Astrocyte of the cerebellum (primary cell): ENCODE measurements at places on chromosomes 4 and X.

DNA sequence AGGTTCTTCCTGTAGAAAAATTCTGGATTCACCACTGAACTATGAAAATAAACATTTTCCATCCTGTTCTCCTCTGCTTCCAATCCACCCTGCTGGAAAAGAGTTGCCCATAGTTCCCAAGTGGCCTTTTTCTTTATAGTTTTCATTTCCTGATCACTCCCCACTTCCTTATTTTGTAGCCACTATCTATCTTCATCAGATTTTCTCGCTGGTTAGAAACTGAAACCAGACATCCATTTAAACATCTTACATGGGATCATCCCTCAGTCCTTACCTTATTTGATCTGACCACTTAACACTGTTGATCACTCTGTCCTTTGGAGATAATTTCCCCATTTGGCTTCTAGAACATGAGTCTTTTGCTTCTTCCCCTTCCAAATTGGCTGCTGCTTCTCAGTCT, 42.2 kb upstream of the SCOC start:
- no peak for DNase-seq

GRCh38 chrX:127276326-127276725, 456.8 kb downstream of the PRR32 start:
- no peak for DNase-seq

DNA sequence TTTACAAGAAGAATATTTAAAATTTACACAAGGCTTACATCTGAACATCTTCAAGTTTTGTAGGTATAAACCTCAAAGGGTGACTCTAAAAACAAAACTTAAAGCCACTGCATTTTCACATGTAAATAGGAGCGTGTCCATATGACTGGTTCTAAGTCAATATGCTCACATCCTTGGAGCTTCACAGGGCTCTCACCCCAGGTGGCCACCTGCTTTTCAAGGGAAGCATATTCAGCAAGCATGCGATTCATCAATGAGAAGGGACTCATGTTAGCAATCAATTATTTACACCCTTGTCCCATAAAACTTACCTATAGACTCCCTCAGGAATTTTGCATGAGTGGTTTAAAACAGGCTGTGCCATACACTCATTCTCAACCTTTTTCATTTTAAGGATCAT, 17.8 kb upstream of the KLHL34 start:
- DNase-seq: no peak

DNA sequence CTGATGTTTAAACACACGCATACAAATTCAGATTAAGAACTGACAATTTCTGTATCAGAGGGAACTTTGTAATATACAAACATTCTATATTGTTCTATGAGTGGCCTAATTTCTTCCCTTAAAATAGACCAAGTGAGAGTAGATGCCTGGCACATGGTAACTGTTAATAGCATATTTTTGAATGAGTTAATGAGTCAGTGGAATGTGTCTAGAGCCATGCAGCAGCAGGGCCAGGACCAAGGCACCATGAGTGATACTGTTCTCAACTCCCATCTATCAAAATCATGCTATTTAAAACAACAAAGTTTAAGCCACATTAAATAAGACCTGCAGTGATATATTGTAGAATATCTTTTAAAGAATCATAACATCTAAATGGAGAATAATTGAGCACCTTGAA, 98.3 kb downstream of the ARHGAP24 start:
- no peak for DNase-seq

DNA sequence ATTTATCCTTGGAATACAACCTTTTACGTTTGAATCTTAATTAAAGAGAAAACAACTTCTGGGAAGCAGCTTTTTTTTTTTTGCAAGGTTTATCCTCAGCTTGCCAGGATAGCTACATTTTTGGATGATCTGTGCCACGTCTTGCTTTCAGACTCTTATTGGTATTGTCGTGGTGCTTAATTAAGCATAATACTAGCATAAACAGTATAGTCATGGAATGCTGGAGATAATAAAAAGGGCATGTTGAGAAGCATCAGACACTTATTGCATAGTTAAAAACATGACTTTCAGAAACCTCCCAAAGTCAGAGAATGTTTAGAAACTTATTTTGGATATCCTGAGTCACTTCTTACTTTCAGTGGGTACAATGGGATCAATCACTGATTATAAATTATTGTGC, 77.0 kb downstream of the PALLD start:
- DNase-seq: no peak

- no peak for DNase-seq
Observed at GRCh38 chr4:157372154-157372553, 151.6 kb downstream of the GRIA2 start.

GRCh38 chrX:132257116-132257515, 37.9 kb upstream of the RAP2C start:
- DNase-seq: peak; percentile 28

DNA sequence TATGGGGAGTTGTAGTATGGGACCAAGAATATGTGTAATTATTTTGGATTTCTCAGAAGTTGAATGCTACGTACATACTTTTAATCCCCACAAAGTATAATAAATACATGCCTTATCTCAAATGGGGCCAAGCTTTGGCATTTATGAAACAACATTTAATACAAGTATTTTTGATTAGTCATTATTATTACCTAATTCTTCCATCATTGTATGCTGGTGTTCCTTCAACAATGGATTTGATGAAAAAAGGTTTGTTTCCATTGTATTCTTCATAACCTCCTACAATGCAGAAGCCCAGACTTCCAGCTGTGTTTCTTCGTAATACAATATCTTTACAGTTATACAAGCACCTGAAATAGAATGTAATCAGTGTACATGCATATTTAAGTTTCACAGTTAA, 83.8 kb downstream of the FIP1L1 start:
- DNase-seq: no peak

DNA sequence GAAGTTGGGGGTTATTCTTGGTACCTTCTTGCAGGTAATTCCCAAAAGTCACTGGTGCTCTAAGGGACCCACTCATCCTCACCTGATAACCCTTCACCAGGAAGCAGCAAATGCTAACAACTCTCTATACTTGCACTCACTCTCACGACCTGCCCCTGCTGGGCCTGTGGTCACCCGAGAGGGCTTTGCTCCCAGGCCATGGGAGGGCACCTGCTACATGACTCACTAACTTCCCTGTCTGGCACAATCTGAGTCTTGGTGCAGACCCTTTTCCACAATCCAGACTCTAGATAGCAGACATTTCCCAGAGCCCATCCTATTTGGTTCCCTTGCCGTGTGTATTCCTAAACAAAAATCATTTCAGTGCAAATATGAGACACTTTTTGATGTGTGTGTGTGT, 403.8 kb upstream of the FAT1 start:
- no peak for DNase-seq

- DNase-seq: no peak
Observed at GRCh38 chrX:2789569-2789968, 37.7 kb downstream of the XG start.

- no peak for DNase-seq
Observed at GRCh38 chr4:123731035-123731434, 334.4 kb downstream of the SPRY1 start.

DNA sequence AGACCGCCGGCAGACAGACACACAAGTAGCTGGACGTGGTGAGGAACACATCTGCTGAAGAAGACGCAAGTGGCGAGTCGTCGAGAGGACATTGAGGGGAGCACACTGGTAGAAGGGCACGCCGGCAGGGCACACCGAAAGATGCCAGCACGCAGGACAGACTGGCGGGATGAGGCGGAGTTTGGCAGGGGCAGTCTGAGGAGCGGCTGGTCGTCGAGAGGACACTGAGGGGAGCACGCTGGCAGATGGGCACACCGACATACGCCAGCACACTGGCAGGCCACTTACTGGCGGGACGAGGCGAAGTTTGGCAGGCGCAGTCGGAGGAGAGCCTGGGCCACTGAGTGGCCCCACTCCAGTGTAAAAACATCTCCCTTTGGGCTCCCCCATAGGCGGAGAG, 42.1 kb downstream of the RASGEF1B start:
- DNase-seq: no peak

DNA sequence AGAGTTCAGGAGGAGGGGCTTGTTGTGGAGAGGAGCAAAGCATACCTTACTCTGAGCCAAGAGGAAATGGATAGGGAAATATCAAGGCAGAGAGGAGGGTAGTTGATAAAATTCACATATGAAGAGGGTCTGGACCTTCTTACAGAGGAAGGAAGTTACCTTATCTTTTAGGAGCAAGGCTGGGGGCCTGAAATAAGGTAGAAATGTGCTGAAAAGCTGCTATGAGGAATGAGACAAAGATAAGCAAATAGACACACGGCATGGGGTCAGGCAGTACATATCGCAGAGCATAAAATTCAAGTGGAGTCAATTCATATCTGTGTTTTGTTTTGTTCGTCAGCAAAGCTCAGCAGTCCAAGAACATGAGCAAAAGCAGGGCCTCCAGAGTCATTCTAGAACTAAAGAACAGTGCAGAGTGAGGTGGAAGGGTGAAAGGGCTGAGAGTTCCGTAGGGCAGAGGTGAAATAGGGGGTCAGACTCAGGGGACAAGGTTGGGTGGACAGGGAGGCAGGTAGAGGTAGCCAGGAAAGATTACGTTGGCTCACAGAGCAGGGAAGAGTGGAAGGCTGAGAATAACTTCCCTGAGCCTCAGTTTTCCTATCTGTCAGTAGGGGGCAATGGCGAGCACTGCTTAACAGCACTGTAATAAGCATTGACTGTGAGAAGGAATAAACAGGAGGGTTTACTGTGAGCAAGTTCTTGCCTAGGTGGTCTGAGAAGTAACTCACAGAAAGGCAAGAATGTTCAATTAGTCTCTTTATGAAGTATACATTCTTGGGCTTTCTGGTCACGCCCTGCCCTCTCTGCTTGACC, 9.2 kb downstream of the VSIG4 start:
- no peak for DNase-seq
